ENCODE measurements at places on chromosomes 5 and 9. TPM values are rescaled to one million over a fixed set of nuclear protein-coding genes. Genes with fewer than 3 reads are reported as not detected.

- no peak for DNase-seq
These were observed 28.8 kb downstream of the OR2K2 start for GRCh38 chr9:111301195-111301594.

DNA sequence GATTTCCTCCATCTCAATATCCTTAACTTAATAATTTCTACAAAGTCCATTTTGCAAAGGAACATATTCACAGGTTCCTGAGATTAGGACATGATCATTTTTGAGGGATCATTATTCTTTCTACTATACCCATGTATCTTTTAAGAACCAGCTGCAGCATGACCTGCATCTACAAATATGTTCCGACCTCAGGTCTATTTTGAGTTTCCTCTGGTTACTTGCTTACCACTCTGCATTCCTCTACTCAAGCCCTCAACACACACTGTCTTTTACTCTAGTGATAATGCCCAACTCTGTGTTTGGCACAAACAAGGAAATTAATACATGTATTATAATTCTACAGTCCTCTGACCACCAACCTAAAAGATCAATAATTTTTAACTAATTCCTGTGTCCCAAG lies 386.1 kb downstream of the DNAH5 start:
- DNase-seq = no peak

- DNase-seq = no peak
These were observed 6.5 kb downstream of the SH3PXD2B start for GRCh38 chr5:172447646-172448365.

- no peak for DNase-seq
These were observed 20.0 kb upstream of the TEX48 start for GRCh38 chr9:114701988-114702387.

GRCh38 chr9:91310037-91310436 lies 51.7 kb downstream of the AUH start:
- no peak for DNase-seq

GRCh38 chr5:15321776-15322175 lies 178.2 kb upstream of the FBXL7 start:
- no peak for DNase-seq

DNA sequence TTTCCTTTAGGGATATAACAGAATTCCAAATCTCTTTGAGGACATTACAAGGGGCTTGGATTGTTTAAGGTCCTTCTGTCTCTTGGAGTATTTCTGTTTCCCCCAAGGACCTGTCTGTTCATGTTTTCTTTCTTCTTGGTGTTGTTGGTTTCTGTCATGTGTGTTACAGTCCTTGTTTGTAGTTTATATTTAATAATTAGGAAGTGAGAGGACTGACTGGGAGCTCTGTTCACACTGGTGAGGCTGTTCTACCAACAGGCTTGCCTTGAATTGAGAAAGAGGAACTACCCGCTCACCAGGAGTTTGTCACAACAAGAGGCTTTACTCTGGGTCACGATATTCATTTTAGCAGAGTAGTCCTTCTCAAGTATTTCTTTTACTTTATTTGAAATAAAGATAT lies 119.2 kb upstream of the SV2C start:
- no peak for DNase-seq

DNA sequence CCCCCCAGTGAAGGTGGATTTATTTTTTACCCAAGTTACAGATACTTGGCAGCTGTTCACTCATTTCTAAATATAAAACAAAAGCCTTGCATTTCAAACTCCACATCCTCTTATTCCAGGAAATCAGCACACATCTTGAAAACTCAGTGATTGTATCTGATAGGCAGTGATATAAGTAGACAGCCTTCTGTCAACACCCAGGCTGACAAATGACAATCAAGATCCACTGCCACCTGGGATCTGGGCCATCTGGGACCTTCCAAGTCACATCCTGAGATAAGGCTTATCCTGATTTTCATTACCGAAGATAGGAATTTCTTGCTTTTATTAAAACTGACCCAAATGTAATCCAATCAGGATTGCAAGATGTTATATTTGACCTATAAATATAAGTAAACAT lies 201.3 kb upstream of the PUM3 start:
- DNase-seq = no peak

GRCh38 chr5:172951371-172952033 lies 7.7 kb upstream of the RPL26L1 start:
- DNase-seq = no peak

Gene ALDH1B1
- 23.9 TPM for total RNA-seq

Gene PHF2
- total RNA-seq = 7.4 TPM

DNA sequence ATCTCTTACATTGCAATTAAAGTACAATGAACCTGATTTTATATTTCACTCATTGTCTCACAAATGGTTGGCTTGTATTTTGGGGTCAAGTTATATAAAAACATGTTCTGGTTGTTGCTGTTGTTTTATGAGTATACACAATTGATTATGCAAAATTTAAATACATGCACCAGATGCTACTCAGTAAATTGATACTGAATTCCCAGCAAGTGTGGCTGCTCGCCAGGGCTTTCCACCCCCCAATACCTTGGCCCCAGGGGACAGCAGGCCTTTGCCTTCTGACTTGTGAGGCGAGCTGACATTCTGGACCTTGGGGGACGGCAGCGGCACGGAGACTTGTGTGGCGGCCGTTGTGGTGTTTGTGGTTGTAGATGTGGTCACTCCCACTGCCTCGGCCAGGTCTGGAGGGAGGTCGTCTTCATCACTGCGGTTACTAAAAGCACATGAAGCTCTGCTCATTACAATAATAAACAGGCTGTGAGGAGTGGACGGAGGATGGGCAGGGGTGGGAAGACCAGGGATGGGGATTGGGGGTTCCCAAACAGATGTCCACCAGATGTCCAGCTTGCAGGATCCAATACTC lies 27.0 kb upstream of the FRRS1L start:
- DNase-seq = peak; percentile 14

Gene C5orf58
- total RNA-seq = not detected

GRCh38 chr9:22030101-22030598 lies 21.0 kb upstream of the CDKN2B start:
- DNase-seq = no peak

GRCh38 chr5:32342656-32343055 lies 29.9 kb upstream of the MTMR12 start:
- no peak for DNase-seq

Gene KIF24
- 5.8 TPM for total RNA-seq

- DNase-seq = no peak
These were observed 628.2 kb upstream of the KLF4 start for GRCh38 chr9:108117795-108118194.

Gene PAPPA
- total RNA-seq = 8.3 TPM

GRCh38 chr5:72558383-72558782 lies 51.2 kb upstream of the ZNF366 start:
- no peak for DNase-seq

DNA sequence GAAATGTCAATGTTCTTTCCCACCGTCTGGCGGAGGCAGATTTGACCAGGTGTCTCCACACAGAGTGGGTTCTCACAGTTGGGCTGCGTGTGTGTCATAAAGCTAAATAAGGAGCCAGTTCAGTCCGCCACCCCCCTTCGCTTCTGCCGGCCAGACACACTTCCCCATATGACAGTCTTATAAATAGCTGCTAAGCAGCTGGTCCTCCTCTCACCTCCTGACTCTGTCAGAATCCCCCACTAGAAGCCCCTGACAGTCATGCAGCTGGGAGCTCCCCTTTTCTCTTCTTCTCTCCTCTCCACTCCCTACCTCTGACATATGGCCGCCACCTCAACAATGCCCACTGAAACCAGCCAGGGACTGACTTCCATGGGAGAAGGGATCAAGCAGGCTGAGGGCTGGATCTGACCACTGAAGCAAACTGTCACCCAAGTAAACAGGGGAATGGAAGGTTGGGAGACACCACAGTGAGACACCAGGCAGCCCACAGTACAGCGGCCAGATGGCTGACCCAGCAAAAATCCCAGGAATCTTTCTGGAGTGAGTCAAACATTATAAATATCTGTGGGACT lies 141.9 kb upstream of the EFNA5 start:
- peak; percentile 35 for DNase-seq

DNA sequence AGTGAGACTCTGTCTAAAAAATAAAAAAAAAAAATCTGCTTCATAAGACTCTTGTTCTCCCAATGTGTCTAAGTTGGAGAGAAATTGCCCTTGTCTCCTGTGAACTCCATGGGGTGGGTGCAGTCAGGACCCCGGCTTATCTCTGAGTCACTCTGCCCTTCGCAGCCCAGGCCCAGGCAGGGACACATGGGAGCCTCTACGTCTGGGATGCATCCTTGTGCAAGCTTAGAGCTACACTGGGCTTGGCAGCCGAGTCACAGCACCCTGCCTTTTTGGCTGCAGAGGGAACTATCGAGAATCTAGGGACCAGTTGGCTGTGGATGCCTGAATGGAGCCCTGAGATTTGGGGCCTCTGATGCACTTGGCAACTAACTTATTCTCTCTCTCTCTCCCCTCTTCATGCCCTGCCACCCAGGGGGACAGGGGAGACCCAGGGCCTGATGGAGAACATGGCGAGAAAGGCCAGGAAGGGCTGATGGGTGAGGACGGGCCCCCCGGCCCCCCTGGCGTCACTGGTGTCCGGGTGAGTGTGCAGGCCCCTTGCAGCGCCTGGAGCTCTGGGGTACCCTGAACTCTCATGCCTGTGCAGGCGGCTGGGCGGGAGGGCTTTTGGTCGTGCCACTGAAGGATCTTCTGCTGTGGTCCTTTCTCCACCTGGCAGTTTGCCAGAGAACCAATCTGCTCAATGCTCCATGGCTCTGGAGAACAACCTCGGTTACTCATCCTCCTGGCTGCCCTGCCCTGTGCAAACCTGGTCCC lies 47.5 kb upstream of the ORM1 start:
- peak; percentile 33 for DNase-seq

DNA sequence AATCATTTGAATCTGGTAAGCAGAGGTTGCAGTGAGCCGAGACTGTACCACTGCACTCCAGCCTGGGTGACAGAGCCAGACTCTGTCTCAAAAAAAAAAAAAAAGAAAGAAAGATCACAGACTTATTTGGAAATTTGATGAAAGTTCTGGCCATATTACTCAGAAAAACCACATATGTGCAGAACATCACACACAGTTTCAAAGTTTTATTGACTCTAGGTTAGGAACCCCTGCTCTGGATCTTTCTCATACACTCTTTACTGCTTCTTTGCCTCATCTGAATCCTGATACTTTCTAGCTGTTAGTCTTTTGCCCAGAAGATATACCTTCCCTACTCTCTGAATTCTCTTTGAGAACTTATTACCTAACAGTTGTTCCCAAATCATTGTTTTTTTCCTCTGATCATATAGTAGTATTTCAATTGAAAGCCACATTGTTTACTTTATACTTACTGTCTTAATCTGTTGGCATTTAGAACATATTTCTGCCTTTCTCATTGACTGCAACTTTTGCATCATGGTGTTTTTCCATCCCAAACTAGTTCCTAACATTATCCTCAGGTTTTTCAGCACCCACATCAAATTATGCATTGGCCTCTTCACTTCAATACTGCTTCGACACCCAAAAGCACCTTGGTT lies 68.7 kb downstream of the LNPEP start:
- DNase-seq = no peak

DNA sequence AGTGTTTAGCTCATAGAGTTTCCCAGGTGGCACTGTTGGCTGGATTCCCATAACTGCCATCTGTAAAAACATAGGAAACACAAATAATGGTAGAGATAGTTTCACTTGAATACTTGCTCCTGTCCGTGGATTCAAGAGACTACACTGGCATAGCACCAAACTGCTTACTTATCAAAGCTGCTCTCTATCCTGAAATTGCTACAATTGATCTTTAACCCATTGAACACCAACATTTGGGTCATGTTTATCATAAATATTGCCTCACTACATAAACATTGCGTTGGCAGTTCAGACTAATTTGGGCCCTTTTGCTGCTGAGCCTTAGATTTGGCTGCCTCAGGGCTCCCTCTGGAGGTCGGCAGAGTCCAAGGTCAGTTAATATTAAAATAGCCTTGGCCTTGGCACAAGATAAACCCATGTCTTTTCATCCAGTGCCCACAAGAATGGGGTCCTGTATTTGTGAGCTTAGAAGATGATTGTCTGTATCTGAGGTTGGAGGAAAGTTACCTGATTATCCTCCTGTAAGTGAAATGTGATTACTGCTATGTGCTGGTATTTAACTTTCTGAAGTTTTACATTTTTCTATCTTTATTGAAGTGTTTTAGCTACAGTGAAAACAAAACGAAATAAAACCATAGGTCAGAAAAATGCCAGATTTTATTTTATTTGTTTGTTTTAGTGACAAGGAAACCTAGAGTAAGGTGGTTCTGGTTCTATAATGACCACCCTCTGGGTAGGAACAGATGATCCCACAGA lies 4.0 kb upstream of the RANBP3L start:
- peak; percentile 40 for DNase-seq

Gene SVEP1
- 1.3 TPM for total RNA-seq

Gene GALNT10
- 44.7 TPM for total RNA-seq

DNA sequence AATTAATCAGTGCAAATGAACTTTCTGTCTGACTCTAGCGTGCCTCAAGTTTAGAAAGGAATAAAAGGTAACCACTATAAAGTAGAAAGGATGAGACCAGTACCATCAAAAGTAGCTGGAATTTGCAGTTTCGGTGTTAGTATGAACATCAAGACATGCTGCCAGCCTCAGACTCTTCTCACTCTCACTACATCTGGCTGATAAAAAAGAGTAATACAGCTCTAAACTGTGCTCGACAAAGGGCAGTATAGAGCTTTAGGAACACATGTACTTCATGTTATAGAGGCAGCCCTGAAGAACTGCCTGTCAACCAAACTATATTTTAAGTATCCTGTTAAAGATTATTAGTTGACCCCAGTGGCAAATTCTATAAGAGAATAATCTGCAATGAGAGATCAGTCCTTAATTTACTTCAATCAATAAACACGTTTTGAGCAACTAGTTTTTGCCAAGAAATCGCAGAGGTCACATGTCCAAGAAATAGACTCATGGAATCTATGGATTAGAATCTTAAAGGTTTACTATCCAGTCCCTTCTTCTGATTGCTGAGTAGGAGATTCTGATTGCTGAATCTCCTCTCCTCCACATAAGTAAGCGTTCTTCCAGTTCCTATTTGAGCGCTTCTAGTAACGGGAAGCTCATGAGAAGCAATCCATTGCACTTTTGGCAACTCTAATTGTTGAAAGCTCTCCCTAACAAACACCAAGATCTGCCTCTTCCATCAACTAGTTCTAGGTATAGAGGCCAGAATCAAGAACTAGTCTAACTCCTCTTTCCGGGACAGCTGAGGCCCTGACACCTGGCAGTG lies 941 bp downstream of the XPA start:
- DNase-seq = no peak

GRCh38 chr5:125011947-125012346 lies 265.5 kb upstream of the ZNF608 start:
- no peak for DNase-seq

DNA sequence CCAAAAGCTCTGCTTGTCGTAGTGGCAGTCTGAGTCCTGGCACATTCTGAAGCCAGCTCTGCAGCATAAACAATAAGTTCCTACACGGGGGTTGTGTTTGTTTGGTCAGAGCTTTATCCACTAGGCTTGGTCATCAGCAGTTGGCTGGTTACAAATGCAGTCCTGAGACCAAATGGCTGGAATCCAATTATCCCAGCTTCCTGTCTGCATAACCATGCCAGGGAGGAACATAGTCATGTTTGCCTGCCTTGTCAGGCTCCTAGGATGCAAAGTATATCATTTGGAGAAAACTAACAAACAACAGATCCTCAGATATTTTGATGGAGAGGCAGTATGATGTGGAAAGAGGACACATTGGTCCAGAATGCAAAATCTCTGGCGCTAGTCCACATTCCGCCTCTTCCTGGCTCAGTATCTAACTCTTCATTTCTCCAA lies 85.8 kb downstream of the FBXO38 start:
- peak; percentile 58 for DNase-seq

Gene SLC6A18
- total RNA-seq = not detected

Gene ALAD
- 7.7 TPM for total RNA-seq

Gene C5orf52
- total RNA-seq = not detected

- DNase-seq = no peak
These were observed 62.7 kb upstream of the GGTA1 start for GRCh38 chr9:121562301-121562700.

All from Daoy (cell line).